Stimulated activated CD4-positive, alpha-beta T cell treated with anti-CD3 and anti-CD28 coated beads, Interleukin-1b, Interleukin-23, amount 100 ng/mL, for 4 hours (primary cell): ENCODE measurements at places on chromosomes 4 and X.
A peak's percentile ranks its signal among the peaks of the same experiment; 100 is the strongest.

GRCh38 chr4:142449771-142450373 lies 396.2 kb downstream of the INPP4B start:
- DNase-seq, result no peak

DNA sequence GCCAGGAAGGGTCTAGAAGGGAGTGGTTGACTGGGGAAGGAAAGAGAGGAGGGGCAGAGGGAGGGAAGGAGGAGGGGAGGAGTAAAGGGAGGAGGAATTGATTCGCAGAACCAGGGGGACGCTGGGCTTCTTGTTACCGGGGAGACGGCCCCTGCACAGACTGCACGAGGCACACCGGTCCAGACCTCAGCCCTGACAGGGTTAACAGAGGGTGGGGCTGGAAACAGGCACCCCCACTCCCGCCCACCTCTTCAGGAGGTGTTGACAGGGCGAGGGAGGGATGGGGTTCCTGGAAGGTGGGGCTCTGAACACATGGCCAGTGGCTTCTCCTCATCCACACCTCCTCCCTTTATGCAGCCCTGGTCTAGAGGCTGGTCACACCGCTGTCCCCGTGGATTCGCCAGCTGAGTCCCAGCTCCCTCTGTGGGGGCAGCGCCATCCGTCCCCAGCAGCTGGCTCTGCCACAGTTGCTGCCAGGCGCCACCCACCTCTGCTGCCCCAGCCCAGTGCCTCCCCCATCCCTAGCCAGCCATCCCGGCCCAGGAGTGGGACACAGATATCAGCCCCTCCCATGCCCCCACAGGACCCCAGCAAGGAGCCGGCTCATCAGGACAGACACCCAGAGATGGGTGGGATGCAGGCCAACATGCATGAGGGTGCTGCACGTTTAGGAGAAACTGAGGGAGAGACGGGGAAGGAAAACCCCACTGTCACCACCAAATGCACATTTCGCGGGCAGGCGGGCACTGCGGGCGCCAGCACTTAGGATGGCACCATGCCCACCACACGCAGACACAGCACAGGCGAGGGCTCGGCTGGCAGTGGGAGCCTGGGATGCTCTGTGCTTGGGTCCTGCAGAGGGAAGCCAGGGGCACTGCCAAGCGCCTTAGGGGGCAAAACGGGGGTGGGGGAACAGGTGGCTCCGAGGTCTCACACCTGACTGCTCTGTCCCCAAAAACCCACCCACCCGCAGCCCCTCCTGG lies 87.6 kb downstream of the ABLIM2 start:
- no peak for DNase-seq

- DNase-seq, result no peak
Measured at GRCh38 chr4:88854481-88854880, 156.9 kb upstream of the NAP1L5 start.

DNA sequence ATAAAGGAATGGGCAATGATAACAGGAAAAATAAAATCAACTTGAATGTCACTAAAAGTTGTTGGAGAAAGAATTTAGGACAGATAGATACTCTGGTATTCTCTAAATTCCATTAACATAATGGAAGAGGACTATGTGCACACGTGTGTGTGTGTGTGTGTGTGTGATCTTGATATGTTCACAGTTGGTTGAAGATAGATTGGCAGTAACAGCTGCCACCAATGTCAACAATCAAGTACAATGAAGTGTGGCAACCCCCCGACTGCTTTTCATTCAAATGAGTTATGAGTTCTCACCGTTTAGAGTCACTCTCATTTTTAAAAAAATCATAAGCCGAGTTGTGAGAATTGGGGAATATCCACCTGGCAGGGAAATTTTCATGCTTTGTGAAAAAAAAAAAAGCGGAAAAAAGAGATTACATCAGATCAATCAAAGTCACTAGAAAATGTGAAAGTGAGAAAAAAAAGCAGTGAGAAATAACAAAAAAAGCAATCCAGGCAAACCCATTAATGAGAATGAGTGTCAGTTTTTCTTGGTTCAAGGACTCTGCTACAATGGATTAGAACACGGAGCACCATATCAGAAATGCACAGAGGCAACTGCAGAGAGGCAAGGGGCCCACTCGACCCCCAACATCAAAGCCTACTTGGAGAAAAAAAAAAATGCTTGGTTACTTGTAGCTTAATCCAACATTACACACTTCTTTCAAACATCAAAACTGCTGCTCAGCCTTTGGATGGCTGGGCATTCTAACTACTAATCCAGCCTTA lies 414.9 kb upstream of the PITX2 start:
- DNase-seq, result no peak

DNA sequence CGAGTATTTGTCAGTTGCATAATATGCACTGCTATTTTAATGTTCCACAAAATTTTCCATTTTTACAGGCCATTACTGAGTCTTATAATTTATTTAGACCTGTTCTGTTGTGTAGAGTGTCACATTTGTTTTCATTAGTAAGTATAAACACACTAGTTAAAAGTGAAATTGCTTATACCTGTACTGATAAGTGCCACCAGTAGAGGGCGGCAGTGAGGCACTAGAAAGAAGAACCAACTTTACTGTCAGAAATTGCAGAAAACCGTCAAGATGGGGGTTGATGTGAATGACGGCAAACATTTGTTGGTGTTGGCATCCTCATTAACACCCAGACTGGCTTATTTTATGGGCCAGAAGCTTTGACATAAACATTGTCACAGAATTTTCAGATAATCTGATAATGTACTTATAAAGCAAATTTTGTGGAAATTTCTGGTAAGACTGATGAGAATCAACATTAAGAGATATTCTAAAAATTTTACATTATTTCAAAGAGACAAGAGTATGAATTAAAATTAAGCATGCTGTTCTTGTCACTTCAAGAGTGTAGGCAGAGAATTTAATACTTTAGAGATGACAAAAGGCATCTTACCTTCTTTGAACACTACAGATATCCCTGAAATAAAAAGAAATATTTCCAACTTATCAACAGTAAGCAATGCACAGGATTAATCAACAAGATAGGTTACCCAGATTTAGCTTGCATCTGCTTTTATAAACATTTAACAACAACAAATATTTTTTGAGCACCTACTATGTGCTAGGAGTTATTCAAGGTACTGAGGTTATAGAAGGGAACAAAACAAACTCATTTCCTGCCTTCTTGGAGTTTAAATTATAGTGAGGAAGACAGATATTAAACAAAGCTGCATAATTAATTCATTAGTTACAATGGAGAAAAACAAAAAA lies 24.9 kb downstream of the ALPK1 start:
- DNase-seq, result peak; percentile 78

DNA sequence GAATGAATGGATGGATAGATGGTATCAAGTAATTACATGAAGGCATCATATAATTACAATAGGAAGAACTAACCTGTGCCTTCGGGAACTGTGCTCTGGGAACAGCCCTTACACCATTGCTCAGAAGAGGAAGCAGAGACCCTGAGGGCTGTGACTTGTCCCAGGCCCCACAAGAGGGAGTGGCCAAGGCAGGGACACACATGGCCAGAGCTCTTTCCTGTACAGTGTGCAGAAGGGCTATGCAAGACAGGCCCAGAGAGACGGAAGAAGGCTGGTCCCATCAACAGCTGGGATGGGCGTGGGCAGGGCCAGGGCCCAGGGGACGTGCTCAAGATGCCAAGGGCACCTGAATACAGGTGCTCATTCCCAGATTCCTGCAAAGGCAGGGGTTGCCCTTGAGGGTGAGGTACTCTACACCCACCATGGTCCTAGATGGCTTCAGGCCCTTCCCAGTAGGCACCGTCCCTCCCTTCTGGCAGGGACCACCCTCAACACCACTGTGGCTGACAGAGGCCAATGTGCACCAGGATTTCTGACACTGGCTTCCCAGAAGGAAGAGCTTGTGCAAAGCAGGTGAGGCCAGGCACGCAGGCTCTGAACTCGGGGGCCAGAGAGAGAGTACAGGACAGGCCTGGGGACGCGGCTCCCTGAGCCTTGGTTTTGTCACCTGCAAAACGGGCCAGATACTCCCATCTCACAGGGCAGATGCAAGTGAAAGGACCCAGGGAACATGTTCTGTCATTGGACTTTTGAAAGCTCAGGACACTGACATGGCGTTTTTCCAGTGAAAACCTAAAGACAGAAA lies 1.7 kb downstream of the EVC2 start:
- DNase-seq, result no peak

DNA sequence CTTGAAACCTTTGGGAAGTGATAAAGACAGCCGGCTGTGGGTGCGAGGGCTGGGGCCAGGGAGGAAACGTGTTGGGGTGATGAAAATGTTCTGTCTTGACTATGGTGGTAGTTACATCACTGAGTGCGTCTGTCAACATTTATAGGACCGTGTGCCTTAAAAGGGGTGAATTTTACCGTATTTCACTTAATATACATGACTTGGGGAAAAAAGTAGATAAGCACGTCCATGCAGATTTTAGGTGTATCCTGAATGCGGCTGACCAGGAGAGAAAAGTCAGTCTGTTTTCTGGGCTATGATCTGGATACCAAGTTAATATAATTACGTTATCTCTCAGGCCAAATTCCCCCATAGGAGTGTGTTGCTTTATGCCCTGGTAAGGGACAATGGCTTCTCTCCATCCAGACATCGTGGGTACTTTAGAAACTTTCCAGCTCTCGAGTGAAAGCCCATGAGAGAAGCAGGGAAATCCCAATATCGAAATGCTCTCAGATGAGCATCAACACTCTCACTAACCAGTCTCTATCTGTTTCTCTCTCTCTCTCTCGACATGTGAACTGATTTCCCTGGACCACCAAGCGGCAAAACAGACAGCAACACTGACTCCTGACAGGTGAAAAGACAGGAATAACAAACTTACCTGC lies 71.5 kb downstream of the IRF2 start:
- no peak for DNase-seq

GRCh38 chr4:89338206-89338605 lies 30.6 kb upstream of the GPRIN3 start:
- no peak for DNase-seq

DNA sequence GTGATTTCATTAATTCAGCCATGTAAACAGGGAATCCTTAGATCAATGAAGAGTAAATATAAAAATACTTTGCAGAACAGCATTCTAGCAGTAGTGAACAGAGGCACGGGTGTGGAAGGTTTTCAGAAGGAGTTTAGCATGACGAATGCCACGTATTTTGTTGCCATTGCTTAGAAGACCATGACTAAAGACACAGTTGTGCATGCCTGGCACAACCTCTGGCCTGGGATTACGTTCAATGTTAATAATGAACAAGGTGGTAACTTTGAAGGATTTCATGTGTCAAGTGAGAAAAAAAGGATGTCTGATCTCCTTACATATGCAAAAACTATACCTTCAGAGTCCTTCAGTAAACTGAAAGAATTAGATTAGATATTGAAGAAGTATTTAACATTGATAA lies 171.9 kb downstream of the MAGEB5 start:
- no peak for DNase-seq

- DNase-seq, result no peak
Measured at GRCh38 chrX:105876658-105877057, 54.3 kb downstream of the NRK start.

GRCh38 chr4:10623862-10624261 lies 60.7 kb downstream of the CLNK start:
- no peak for DNase-seq

DNA sequence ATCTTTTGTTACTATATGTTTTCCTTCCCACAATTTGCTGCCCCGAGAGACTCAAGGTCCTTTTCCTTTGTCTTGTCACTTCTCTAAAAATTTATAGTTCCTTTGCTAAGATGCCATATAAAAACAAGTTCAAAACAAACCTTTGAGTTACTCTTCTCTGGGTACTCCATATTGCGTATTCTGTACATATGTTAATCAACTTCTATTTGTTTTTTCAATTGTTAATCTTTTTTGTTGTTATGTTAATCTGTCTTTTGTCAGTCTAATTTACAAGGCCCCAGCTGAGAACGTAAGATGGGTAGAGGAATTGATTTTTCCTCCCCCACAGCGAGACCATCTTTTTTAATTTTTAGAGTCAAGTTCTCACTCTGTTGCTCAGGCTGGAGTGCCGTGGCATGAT lies 7.2 kb upstream of the PPEF2 start:
- no peak for DNase-seq

DNA sequence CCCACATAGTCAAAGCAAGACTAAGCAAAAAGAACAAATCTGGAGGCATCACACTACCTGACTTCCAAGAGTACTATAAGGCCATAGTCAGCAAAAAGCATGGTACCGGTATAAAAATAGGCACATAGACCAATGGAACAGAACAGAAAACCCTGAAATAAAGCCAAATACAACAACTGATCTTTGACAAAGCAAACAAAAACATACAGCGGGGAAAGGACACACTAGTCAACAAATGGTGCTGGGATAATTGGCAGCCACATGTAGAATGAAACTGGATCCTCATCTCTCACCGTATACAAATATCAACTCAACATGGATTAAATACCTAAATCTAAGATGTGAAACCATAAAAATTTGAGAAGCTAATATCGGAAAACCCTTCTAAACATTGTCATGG lies 819.3 kb upstream of the FRG1 start:
- no peak for DNase-seq

DNA sequence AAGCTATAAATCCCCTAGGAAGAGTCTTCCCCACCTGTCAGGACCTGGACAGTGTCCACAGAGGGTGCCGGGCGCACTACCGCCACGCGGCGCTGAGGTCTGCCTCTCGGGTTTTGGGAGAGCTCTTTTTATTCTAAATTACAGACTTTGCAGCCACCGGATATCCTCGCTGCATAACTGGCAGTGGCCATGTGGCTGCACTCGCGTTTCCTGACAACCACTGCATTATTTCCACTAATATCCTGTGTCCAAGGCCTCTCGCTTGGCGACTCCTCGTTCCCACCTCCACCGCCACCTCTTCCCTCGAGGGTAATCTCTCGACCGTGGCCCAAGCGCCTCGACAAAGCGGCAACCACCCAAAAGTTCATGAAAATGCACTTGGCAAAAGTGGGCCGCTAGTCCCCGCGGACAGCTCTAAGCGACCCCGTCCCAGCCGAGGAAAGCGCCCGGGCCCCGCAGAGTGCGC lies 512 bp upstream of the TMEM131L start:
- DNase-seq, result no peak

- DNase-seq, result no peak
Measured at GRCh38 chr4:175542786-175543185, 269.3 kb downstream of the GPM6A start.

- DNase-seq, result no peak
Measured at GRCh38 chr4:16684097-16684496, 214.3 kb downstream of the LDB2 start.

DNA sequence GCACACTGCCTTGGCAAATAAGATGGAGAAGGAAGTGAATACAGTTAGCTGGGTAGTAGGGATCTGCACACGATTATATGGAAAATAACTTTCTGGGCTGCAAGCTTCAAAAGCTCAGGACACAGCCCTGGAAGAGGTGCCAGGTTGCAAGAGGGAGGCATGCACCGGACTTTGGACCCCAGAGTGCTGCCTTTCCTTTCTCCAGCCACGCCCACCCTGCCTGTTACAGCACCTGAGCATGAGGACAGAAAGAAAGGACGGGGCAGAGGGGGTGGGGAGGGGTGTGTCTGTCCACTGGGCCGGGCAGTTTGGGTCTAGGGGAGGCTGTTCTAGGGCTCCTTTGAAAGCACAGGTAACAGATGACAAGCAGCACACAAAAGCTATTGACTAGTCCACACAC lies 152.8 kb downstream of the ENPP6 start:
- no peak for DNase-seq
